ENCODE measurements at places on chromosomes 3 and 15.

GRCh38 chr3:120344349-120344748 is 4.8 kb downstream of the LRRC58 start:
- no peak for DNase-seq

DNA sequence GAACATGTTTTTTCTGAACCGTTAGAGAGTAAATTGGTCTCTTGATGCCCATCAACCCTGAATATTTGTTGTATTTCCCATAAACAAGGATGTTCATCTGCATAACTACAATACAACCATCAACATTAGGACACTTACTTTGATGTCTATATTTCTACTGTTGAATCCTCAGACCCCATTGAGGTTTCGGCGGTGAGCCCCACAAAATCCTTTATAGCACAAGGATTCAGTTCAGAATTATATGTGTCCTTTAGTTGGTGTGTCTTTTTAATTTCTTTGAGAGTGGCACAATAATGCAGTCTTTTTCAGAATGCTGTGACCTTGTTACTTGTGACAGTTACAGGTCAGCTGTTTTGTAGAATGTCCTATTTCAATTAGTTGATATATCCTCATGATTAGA is 158.0 kb downstream of the FNDC3B start:
- no peak for DNase-seq

GRCh38 chr3:46906471-46907058 is 29.0 kb downstream of the PTH1R start:
- DNase-seq, result no peak

GRCh38 chr3:131403216-131403895 is 21.8 kb downstream of the NUDT16 start:
- DNase-seq, result no peak

DNA sequence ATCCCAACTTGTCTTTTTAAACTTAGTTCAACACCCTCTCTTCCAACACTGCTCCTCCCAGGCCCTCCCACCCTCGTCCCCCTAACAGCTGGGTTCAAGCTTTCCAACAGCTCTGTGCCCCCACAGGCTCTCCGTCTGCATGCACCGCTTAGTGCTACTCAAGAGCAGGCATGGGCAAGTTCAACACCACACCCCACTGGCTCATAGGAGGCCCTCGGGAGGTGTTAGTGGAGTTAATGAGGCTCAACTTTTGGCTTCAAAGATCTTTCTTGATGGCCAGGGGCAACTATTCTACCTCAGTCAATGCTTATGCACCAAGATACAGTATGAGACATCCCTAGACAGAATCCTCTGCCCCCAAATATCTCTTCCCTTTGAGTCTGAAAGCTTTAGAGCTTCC is 114.4 kb downstream of the ANP32A start:
- DNase-seq, result no peak

DNA sequence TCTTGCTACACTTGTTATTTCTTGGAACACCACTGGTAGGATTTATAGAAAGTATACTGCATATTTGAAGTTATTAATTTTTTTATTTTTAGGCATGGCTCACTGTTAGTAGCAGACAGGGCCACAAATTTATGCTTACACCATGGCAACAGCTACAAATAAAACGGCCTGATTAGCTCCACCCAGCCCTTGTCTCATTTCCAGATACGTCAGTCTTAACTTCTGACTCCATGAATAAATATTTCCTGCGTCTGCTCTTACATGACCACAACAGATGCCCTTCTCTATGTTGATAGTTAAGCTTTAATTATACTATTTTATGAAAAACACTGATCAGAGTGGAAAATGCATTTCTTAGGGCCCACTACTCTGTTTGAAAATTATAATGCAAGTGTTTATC is 62.3 kb upstream of the CPOX start:
- no peak for DNase-seq

DNA sequence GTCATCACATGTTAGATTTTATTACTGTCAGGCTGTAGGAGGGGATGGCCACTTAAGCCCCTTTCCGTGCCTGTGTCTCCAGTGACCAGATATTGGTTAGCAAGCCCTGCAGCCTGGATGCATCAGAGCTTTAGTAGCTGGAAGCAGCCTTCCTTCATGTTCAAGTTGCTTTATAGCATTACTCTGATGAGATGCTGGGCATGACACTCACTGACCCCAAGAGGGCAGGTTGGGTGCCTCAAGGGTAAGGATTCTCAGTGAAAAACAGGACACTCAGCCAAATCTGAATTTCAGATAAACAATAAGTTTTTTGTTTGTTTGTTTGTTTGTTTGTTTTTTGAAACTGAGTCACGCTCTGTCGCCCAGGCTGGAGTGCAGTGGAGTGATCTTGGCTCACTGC is 68.5 kb upstream of the PTX3 start:
- DNase-seq, result no peak

DNA sequence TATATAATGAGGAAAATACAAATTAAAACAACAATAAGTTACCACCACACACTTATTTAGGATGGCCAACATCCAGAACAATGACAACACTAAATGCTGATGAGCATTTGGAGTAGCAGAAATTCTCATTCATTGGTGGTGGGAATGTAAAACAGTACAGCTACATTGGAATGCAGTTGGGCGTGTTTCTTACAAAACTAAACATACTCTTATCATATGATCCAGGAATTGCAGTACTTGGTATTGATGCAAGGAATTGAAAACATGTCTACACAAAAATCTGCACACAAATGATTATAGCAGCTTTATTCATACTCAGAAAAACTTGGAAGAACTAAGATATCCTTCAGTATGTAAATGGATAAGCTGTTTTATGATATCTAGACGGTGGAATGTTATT is 594.2 kb downstream of the ZBBX start:
- DNase-seq, result no peak

- DNase-seq, result no peak
Observed at GRCh38 chr15:91989821-91990220, 136.3 kb downstream of the SLCO3A1 start.
